ENCODE measurements at places on chromosomes 3 and 15.

DNA sequence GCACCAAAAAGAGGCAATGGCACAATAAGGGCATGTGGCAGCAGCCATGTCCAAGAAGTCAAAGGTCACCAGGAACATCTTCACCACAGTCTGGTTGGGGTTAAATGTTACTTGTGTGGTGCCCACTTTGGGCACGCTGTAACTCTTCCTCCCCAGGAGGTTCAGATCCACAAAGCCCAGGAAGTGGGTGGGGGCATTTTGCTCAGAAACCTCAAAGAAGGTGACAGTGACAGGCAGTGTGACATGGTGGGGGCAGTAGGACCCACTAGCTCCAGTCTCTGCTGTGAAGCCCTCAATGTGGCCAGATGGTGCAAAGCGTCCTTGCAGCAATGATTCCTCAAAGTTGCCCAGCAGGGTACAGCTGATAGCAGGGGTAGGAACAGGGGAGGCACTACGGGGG, 5.8 kb downstream of the ZNF80 start:
- DNase-seq, result no peak

DNA sequence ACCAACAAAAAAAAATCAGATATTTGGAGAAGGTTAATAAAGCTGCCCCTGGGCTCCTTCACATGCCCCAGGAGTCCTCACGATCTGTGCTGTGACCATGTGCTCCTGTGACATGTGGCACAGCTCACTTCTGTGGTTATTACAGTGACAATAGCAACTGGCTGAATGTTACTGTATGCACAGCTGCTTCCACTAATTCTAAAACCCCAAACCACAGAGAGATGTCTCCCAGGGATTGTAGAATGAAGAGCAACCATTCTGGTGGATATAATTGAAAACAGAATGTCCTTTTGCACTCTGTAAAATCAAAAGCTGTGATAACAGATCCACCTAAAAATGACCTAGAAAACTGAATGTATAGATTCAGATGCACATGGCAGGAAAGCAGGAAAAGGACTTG, 489.2 kb upstream of the CNTN4 start:
- no peak for DNase-seq

GRCh38 chr3:36900474-36901443, 44.1 kb downstream of the TRANK1 start:
- no peak for DNase-seq

DNA sequence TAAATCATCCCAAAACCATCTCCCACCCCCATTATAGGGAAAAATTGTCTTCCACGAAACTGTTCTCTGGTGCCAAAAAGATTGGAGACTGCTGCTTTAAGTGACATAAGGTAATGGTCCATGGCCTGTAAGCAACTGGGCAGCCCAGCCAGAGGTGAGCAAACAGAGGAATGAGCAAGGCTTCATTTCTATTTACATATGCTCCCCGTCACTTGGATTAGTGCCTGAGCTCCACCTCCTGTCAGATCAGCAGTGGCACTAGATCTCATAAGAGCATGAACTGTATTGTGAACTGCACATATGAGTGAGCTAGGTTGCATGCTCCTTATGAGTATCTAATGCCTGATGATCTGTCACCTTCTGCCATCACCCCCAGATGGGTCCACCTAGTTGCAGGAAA, 1159.8 kb upstream of the ALCAM start:
- DNase-seq, result no peak

- no peak for DNase-seq
Observed at GRCh38 chr15:101120987-101121386, 130.9 kb downstream of the CHSY1 start.

DNA sequence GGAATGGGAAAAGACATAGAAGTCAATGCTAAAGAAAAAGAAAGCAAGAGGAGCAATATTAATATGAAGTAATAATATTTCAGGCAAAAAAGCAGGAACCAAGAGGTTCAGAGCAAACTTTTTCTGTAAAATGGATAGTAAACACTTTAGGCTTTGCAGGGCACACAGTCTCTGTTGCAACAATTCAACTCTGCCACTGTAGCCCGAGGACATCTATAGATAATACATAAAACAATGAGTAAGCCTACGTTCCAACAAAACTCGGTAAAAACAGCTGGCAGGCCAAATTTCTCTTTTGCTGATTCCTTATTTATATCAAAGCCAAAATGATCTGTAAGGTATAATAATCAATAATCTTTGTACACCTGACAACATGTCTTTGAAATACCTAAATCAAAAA, 56.8 kb downstream of the SMAD6 start:
- no peak for DNase-seq

DNA sequence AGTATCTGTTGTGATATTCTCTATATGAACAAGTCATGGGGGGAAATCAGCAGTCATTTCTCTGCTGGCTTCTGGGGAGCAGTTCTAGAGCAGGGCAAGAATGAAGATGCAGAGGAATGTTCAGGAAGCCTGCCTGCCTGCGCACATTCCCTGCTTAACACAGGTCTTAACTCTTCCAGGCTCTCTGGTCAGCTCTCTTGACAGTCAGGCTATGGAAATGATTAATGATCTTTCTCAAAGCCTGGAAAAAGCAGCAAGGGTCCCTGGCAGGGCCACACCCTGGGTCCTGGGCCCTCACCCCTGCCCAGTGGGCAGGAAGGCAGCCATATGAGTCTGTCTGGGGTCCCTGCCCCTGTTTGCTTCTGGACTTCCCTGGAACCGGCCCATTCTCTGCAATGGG, 31.4 kb upstream of the CLK3 start:
- DNase-seq, result no peak

DNA sequence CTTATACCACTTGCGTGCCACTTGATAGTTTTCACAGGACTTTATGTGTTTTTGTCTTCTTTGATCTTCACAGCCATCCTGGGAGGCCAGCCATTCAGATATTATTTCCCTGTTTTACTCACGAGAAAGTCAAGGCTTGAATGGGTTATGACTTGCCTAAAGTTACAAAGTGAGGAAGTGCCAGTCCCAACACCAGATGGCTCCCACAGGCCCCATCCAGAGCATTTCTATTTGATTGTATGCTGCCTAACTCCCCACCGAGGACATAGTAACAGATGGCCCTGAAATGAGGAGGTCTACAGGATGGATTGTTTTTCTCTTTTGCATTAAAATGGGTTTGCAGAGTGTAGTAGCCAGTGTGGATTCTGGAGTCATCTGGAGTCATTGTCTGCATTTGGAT, 74.5 kb downstream of the SPTSSB start:
- DNase-seq, result no peak

GRCh38 chr15:79370716-79371115, 59.8 kb downstream of the TMED3 start:
- DNase-seq, result no peak

DNA sequence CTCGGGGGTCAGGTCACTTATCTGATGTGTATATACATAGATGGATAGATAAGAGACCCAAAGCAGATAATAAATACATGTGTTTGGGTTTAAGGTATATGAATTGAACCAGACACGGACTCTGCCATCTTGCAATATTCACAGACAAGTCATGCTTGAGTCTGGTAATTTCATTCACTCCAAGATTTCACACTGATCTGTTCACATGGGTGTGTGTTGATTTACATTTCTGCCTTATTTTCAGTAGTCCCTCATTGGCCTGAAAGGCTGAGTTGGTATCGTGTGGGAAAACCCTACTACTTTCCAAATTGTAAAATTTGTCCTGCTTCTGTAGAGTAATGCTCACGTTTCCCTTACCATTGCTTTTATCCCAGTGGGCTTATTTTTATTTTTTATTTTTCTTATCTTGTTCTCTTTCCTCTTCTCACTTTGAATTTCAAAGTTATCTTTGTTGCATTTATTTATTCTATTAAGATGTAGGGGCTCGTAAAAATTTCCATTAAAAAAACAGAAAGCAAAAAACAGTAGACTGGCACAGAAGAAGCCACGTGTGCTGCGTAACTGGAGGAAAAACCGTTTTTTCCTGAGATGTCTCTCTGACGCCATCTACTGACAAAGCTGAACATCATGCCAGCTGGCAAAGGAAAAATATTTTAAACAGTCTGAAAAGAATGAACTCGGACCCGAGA, 10.8 kb upstream of the MFSD1 start:
- DNase-seq, result no peak

- no peak for DNase-seq
Observed at GRCh38 chr3:58497097-58497496, 5.2 kb downstream of the KCTD6 start.

DNA sequence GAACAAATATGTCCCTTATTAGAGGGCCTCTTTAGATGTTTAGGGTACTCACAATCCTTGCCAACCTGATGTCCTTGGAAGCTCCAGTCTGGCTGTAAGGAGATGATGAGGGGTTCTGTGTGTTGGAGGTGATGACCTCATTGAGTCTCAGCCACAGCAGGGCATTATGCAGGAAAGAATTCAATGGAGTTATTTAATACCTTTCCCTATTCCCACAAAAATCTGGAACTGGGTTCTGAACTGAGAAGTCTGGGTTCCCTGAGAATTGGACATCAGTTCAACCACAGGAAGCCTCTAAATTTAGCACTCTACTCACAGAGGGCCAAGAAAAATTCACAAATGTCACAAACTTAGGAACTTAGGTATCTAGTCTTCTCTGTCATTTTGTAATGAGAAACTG, 36.9 kb downstream of the SLC35A5 start:
- no peak for DNase-seq

GRCh38 chr3:22366781-22367180, 615.8 kb upstream of the ZNF385D start:
- no peak for DNase-seq

GRCh38 chr3:170307671-170308405, 49.7 kb upstream of the SKIL start:
- DNase-seq, result no peak

GRCh38 chr3:118755253-118755801, 279.3 kb downstream of the IGSF11 start:
- no peak for DNase-seq

- no peak for DNase-seq
Observed at GRCh38 chr3:50161320-50161719, 6.2 kb downstream of the SEMA3F start.

DNA sequence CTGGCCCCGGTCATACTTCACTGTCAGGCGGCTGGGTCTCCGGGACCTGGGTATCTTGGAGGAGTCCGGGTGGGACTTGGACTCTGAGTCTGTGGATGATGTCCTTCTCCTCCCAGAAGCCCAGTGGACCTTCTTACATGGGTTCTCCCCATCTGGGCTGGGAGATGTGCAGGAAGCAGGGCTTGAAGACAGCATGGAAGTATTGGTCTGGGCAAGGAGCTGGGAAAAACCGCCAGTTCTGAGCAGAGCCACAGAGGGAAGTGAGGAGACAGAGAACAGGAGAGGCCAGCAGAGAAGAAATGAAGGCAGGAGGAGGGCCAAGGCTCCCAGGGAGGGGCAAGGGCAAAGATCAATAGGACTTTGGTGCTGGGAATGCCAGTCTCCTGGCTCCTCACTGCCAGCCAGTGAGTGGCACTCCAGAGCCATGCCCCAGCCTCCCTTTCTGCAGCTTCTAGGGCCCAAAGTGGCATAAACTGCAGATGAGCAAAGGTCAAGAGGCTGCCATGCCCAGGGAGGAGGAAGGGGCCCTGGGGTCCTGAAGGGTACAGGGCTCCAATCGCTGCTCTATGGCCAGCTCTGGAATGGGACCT, at the start of gene PPP1R14D:
PPP1R14D (minus strand) TSS at position 262 of the 590 bp plus-strand sequence; CDS start at position 195, 67 bp downstream.
- no peak for DNase-seq

GRCh38 chr3:182808041-182808770, 14.9 kb downstream of the ATP11B start:
- no peak for DNase-seq

GRCh38 chr15:58535337-58535736, 103.5 kb downstream of the LIPC start:
- no peak for DNase-seq

GRCh38 chr3:48492461-48493202, 11.3 kb downstream of the SHISA5 start:
- DNase-seq, result no peak

DNA sequence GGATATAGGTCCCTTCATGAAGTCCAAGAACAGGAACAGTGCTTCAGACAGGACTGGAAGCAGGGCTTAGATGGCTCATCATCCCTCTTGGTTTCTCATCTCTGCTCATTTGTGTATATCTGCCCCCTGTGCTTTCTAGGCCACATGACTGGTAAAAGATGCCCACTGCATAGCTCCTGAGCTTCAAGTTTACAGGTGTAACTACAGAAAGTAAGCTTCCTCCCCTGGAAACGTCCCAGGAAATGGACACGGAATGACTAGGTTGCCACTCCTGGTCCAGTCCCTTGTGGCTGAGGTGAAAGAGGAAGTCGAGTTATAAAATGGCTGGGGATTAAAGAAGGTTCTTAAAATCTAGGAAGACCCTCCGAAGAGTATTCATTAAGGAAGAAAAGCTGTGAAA, 32.5 kb downstream of the MYO5A start:
- no peak for DNase-seq

GRCh38 chr15:64731012-64731804, 44.2 kb downstream of the RBPMS2 start:
- DNase-seq, result peak; percentile 65
